ENCODE measurements at places on chromosomes 12 and 14.

DNA sequence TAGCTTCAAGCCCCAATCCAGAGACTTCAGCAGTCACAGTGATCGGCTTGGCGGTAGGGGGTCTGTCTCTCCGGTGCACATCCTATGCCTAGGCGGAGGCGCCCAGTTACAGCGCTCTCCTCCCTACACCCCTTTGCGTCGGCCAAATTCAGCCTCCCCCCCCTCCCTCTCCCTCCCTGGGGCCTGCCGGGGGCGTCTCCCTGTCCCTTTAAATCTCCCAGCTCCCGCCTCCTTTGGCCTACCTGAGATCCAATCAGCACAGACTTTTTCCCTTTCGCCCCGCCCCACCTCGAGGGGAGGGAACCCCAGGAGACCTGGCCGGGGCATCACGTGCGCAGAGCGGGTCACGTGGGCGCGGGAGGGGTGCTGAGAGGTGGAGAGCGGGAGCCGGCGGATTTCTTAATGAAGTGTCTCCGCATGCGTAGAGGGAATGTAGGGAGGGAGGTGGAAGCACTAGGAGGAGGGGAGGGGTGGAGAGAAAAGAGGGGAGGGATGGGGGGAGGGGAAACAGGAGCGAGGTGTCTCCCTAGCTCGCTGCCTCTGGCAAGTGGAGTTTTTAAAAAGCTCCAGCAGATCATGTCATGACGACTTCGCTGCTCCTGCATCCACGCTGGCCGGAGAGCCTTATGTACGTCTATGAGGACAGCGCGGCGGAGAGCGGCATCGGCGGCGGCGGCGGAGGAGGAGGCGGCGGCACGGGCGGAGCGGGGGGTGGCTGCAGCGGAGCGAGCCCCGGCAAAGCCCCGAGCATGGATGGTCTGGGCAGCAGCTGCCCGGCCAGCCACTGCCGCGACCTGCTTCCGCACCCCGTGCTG, at the start of gene HOXC13:
Gene HOXC13, plus strand, starts transcription at position 506 of the 815 bp plus-strand sequence. Its CDS starts 76 bp downstream, at position 582.
- DNase-seq, result no peak

DNA sequence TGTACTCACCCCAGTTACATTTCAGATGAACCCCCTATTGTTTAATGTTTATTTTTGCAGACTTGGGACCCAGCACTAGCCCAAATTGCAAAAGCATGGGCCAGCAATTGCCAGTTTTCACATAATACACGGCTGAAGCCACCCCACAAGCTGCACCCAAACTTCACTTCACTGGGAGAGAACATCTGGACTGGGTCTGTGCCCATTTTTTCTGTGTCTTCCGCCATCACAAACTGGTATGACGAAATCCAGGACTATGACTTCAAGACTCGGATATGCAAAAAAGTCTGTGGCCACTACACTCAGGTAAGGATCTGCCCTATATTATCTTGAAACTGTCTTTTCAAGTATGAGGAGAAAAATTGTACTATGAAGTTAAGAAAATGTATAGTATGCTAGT, 1.2 kb downstream of the GLIPR1 start:
- no peak for DNase-seq

DNA sequence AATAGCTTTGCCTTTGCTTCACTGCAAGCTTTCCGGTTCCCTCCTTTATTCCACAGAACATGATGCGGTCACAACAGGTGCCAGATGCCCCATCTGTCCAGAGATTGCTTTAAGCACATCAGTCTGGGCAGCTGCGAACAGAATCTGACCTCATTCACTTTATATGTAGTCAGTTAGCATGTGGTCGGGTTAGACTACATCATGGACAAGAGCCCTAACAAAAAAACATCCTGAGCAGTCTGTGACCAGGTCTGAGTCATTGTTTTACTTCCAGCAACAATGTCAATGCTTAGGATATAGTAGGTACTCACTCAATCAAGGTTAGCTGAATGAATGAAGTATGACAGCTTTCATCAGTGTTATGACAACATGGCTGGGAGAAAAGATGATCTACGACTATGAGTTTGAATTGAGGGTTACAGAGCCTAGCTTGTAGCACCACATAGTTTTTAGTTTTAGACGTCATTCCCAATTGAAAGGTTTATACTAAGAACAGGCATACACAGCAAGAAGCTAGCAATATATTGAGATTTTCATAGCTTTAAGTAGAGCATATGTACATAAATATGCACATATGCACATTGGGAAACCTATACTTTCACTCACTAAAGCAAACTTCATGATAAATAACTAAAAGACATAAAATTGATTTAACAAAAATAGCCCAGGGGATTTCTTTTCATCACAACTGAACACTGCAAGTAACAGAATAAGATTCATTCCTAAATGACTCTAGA, 64.2 kb upstream of the TMCC3 start:
- no peak for DNase-seq

DNA sequence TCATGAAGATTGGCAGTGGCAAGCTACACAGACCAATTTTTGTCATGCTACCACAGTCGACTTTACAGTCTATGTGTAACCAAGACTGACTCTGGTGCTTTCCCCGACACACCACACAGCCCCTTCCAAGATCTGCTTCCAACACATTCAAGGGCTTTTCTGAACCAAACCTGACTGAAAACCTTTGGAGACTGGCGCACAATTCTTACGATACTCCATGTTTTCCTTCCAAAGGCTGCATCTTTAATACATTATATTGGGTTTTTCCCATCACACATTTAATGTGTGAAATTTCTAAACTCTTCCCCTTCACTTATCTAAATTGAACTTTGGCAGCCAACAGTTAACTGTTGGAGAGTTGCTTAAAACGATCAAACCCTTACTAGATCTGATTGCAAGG, 127.7 kb upstream of the SOX5 start:
- DNase-seq, result no peak

DNA sequence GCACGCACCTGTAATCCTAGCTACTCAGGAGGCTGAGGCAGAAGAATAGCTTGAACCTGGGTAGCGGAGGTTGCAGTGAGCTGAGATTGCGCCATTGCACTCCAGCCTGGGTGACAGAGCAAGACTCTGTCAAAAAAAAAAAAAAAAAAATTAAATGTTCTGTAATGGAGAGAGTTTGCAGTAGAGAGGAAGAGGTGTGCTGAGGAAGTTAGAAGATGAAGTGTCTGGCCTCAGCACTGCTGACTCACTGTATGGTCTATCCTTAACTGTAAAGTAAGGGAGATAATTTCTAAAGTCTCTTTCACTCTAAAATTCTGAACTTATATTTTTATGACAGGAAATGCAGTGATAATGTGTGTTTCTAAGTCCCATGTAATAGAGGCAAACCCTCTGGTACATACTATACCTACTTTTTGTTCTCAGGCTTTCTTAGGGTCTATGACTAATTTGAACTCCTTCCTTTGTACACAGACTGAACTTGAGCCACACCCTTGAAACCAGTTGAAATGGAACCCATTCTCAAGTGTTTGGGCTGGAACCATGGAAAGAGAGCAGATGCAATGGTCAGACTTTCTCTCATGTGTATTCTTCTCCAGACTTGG, 278.1 kb upstream of the FAR2 start:
- no peak for DNase-seq

DNA sequence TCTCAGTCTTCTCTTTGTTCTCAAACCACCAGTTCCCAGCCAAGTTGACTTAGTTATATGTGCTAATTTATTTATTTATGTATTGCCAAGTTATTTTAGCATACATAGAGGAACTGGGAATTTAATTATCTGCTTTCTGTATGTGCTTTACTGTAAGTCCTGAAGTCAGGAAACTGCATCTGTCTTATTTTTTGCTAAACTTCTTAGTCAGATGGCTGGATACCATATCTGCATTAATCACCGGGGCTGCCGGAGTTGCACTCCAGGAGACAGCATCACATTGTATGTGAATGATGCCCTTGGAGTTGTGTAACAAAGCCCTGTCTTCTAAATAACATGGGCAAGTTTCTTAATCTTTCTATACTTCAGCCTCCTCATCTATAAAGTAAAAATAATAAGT, 96.2 kb downstream of the MON2 start:
- DNase-seq, result no peak

GRCh38 chr14:89740241-89740640, 214.3 kb downstream of the EFCAB11 start:
- DNase-seq, result no peak

DNA sequence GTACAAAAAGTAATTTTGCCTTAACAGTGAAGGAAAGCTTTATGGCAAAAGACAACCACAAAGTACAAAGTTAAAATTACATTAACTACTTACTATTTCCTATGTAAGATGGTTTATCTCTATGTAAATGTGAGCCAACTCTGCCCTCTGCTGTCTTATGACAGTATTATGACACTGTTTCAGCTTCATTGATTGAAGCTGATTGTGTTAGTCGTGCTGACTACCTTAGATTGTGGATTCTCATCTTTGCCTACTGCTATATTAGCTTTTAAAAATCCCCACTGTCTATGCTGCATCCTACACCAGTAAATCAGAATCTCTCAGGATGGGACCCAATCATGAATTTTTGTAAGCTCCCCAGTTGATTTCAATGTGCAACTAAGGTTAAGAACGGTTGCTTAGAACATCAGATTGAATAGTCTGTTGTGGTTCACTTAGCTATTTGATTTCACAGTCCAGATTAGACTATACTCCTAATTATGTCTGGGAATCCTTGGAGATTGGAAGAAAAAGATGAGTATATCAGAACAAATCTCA, 12.2 kb upstream of the SPTB start:
- no peak for DNase-seq

GRCh38 chr14:65131301-65131701, 29.0 kb upstream of the MAX start:
- DNase-seq, result no peak

Data from activated CD4-positive, alpha-beta T cell treated with anti-CD3 and anti-CD28 coated beads, Interleukin-2, amount 50 U/mL, for 4 hours (primary cell).